ENCODE measurements at places on chromosomes 7 and 10.

GRCh38 chr10:11882646-11883375, 59.7 kb downstream of the PROSER2 start:
- DNase-seq, result no peak

DNA sequence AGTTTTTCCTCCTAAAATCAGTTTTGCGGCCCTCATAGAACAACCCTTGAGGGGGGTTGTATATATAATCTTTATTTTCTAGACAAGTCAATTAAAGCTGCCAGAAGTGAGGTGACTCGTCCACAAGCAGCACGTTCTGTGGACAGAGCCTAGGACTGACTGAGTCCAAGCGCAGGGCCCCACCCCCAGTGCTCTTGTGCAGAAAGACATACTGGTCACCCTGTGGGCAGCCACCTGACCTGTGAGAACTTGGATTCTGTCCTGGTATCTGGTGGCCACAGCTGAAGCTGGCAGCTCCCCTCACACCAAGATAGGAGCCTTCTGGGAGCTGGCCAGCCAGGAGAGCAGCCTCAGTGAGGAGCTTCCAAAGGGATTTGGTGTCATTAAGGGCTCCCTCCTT, 89.3 kb downstream of the GRK5 start:
- DNase-seq, result no peak

GRCh38 chr7:95255691-95256090, 68.6 kb downstream of the PON1 start:
- no peak for DNase-seq

DNA sequence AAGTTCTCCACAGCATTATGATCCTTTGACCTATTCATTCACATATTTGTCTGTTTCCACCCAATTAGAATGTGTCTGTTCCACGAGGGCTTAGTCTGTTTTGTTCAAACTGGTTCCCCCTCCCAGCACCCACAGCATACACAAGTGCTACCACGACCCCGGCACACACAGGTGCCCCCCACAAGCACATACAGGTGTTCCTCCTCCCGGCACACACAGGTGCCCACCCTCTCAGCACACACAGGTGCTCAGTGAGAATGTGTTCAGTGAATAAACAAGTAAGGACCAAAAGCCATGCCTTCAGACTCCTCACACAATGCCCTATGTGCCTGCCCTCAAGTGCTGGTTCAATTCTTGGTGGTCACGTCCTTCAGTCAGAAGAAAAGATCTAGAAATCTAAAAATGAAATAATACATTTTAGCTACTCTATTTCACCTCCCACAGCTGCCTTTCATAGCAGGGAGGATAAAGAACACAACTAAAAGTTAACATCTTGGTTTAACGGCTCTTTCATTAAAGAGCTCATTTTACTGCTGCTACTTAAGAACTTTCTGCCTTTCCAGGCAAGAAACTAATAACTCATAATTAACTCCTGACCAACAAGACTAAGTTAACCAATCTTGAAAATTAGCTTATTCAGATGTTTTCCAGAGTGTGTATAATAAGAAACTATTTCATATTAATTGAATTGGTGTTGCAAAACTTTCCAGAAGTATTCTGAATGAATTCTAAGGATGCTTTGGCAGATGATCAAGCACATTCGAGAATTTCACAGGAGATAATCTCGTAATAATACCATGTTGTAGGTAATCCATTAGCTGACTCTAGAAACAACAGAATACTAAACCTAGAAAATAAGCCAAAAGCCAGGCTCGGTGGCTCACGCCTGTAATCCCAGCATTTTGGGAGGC, 2.3 kb downstream of the DNMBP start:
- DNase-seq, result no peak

- DNase-seq, result no peak
Measured at GRCh38 chr10:112782200-112782907, 167.7 kb upstream of the TCF7L2 start.

DNA sequence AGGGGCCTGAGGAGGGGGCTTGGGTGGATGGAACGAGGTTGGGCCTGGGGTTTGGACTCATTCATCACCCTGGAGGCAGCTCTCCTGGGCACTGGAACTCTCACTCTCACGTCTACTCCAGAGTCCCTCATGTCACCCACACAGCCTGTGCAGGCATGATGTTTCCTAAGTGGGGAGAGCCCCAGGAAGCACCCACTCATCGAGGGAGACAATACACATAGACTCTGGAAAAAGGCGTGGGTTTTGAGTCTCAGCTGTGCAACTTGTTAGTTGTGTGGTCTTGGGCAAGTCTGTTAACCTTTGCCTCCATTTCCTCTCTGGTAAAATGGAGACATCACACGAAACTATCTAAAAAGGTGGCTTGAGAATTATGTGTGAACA, 25.9 kb upstream of the RBM20 start:
- no peak for DNase-seq

- no peak for DNase-seq
Measured at GRCh38 chr7:105270117-105270516, 118.6 kb downstream of the SRPK2 start.

DNA sequence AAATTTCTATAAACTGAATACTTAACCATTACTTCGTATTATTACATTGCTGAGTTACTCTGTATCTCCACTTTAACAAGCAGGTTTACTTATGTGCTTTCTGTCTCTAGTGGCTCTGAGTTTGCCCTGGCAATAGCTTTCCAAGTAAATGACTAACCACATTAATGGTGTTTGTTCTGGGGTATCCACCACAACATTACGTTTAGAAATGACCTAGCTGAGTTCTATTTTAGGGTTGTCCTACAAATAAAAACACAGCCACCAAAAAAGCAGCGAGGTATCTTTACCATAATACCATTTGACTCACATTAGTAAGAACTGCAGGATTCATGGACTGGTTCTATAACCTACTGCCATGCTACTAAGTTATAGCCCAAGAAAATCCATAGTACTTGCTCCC, 83.1 kb downstream of the HIBADH start:
- DNase-seq, result no peak

All from activated gamma-delta T cell (primary cell).